ENCODE measurements at places on chromosomes 5 and 9.

GRCh38 chr9:87891754-87892153 lies 9.1 kb downstream of the SPATA31E1 start:
- DNase-seq = no peak

DNA sequence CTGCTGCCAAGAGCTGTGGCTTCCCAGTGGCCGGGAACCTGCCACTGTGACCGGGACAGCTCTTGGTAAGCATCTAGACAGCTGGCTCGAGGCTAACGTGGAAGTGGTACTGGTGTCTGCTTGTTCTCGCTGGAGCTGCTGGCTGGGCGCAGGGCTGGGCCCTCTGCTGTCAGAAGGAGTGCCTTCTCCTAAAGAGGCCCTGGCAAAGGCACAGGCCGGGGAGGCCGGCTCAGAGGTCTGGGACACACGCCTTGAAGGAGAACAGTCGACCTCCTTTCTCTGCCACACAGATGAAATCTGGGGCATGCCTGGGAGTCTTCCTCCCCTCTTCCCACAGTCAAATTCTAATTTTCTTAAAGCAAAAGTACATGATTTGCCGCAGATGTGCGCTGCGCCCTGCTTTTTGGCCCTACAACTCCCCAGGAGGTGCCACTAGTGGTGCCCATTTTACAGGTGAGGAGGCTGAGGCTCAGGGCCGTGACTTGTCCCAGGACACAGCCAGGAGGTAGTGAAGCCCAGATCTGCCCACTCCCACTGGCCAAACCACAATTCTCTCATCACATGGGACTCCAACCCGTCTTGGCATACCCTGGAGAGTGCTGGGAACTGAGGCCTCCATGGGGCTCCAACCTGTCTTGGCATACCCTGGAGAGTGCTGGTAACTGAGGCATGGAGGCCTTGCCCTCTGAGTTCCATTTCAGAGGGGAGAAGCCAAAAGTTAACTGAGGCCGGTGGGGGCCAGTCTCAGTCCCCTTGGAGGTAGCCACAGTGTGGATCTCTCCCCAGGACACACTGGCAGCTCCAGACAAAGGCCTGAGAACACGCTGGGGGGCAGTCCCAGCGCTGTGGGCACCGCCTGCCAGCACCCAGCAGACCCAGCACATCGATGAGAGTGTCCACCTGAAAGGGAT lies 12.0 kb upstream of the RXRA start:
- DNase-seq = no peak

GRCh38 chr5:109589986-109590385 lies 99.7 kb upstream of the MAN2A1 start:
- no peak for DNase-seq

DNA sequence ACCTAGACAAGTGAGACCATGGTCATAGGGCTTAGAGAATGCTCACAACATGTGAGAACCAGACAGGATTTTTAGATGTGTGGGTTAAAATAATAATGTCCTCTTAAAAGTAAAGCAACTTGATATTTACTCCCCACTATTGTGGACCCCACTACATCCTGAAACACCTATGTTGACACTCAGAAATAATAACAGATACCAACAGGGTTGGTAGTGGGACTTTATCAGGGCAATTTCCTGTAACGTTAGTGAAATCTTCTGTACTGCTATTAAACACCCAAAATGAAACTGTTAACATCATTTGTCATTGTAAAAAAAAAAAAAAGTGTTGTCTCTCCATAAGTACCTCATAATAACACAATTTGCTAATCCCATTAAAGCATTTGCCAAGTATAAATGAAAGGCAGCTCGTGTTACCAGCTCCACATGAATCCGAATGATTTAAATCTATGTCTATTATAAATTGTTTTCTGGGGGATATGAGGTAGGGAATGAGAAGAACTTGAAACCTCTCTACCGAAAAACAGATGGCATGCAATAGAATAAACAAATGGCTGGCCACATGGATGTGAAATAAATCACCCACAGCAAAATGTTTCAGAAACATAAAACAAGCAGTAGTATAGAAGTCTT lies 285.9 kb downstream of the ARHGEF28 start:
- DNase-seq = no peak

DNA sequence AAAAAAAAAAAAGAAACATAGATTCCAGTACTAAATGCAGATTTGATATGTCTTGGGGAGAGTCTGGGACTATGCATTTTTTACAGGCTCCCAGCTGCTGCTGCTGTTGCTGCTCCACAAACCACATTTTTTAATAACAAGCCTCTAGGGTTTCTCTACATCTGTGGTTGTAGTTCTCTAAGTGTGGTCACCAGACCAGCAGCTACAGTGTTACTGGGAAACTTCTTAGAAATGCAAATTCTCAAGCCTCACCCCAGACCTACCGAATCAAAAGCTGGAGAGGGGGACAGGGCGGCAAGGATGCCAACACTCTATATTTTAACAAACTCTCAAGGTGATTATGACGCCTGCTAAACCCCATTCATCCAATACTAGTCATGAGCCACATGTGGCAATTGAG lies 293.4 kb upstream of the PTGER4 start:
- DNase-seq = no peak

DNA sequence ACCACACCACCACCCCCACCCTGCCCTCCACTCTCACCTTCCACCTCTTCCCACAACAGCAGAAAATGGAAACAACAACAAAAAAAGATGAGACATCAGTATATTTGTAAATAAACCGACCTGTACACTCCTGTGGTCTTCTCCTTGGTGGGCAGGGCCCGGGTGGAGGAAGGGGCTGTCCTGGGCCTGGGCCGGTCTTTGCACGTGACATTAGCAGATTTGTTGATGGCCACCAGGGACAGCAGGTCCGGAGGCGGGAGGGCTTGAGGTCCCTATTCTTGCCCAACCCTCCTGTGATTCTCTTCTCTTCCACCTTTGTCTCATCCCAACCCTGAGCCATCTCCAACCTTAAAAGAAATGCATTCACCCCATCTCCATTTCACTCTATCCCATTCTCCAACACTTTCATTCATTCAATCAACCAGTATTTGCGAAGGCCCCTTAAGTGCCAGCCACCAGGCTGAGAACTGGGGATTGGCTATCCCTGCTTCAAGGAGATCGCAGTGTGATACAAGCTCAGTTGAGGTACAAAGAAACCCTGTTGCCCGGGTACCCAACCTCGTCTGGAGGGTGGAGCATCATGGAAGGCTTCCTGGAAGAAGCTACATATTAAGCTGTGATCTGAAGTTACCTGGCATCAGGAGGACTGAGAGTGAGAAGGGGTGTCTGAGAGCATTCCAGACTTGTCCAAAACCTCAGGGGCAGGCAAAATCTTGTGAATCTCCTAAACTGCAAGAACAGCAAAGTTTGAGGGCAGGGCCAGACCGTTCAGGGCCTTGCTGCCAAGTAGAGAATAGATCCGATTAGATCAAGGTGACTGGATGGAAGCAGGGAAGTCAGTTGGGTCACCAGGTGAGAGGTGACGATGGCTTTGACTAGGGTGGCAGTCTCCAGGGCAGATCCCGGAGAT lies 87.4 kb downstream of the LMX1B start:
- no peak for DNase-seq

DNA sequence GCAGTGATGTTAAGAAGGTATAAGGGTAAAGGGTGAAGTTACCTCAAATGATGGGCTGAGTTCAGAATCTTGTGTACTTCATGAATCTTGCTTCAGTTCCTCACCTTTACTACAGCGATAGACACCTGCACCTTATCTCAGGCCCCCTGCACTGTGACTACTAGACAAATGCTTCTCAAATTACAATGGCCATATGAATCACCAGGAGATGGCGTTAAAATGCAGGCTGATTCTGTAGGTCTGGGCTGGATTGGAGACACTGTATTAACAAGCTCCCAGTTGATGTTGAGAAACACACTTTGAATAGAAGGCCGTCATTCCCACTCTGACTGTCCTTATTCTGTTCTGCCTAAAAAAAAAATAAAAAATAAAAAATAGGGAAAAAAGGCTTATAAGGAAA lies 29.8 kb downstream of the TARS1 start:
- DNase-seq = no peak

- DNase-seq = no peak
Measured at GRCh38 chr9:108185613-108186012, 670.2 kb downstream of the ACTL7B start.

- no peak for DNase-seq
Measured at GRCh38 chr9:88084357-88085183, 53.7 kb downstream of the SPATA31C2 start.

DNA sequence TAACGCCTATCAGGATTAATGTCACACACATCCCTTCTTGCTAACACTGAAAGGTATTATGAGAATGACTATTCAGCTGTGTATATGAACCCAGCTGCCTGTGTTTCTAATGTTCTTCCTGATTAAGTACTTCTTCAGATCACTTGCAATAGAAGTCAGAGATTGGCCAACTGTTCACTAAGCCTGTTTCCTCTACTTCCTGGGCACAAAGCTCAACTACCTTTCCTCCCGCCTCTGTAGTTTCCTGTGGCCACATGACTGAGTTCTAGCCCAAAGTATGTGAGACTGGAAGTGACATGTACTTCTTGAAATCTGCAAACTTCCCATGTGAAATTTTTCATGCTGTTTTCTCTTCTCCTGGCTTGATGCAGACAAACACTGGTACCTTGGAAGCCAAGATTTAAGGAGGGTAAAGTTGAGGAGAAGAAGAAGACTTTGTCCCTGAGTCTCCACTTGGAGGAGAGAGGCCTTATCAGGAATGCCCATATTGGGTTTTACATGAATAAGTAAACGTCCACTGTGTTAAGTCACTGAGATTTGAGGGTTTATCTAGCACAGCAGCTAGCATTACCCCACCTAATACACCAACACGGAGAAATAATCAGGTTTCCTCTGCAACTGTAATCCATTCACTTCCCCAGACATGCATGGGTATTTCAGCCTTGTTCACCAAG lies 58.6 kb downstream of the SLIT3 start:
- no peak for DNase-seq

DNA sequence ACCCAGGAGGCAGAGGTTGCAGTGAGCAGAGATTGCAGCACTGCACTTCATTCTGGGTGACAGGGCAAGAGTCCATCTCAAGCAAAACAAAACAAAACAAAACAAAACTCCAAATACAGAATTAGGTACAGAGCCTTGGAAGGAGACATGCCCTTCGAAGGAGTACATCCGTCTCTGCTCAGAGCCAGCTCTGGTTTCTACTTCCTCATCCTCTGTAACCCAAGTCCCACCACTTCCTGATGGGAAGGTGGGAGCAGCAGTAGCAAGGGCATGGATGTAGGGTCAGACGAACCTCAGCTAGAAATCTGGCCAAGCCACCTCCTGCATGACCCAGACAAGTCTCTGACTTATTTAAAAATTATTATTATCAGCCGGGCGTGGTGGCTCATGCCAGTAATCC lies 16.5 kb upstream of the STXBP1 start:
- no peak for DNase-seq

DNA sequence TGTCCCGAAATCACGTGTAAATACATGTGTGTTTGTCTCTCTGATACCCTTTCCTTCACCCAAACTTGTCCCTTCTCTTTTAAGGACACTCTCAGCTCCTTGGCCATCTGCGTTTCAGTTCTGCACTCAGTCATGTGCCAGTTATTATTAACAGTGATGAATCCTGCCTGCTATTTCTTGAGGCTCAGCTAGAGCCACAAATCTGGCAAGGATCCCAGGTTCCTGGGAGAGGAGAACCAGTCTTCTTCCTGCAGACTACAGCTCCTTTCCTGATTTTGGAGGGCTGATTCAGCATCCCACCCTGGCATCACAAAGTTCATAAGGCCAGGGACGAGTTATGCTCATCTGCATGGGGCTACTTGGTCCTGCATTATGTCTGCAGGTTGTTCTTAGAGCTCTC lies 5.6 kb downstream of the MAMDC2 start:
- no peak for DNase-seq

DNA sequence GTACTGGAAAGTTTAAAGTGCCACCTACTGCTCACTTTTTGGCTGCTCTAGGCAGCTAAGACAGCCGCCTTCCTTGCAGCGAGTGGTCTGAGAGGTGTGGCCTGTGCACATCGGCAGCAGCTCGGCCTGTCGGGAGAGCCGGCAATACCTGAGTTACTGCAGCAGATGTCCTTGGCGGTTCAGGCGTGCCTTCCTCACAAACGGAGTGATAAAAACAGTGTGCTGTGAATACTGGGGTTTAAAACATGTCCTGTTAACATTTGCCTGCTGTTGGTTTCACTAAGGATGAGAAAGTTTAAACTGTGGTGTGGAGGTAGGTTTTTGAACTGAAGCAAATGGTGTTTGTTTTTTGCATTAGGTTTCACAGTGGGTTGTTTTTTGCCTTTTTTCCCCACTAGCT lies 12.9 kb downstream of the TRAF2 start:
- no peak for DNase-seq

DNA sequence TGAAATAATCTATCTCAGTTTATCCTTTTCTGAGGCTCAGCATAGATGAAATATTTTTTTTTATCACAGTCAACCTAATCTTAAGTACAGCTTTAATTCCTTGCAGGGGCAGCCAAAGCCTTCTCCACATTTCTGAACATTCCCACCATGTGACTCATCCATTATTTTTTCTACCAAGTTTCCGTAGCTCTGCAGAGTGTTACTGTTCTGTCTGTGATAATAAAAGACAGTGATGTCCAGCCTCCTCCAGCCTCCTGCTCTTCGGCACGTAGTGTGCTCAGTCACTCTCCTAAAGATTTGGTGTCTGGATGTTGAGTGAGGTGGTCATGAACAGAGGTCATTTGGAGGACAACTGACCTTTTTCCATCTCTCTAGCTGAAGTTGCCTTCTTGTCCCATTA lies 338.1 kb upstream of the ADAMTS16 start:
- DNase-seq = no peak

DNA sequence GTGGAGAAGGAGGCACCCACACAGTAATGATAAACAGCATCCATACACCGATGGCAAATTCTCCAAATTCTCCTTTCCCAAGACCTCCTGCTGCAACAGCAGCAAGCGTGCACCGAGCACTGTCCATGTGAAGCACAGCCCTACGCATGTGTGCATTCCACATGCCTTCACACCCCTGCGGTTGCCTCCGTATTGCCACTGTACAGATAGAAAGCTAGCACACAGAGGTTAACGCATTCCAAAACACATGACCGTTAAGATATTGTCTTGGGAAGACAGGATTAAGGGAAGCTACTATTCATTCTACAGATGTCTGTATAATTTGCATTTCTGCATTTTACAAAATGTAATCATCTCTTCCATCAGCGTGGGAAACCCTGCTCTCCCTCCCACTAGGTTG lies 6.6 kb downstream of the FLT4 start:
- DNase-seq = no peak

GRCh38 chr9:84385386-84386040 lies 45.0 kb upstream of the SLC28A3 start:
- DNase-seq = no peak

GRCh38 chr9:137174722-137175293 lies 3.0 kb upstream of the TMEM210 start:
- DNase-seq = no peak

- DNase-seq = no peak
Measured at GRCh38 chr5:66757834-66758371, 161.7 kb downstream of the MAST4 start.

All from renal cortex interstitium (tissue), 15 donors.